ENCODE measurements at places on chromosomes 3 and 15.

DNA sequence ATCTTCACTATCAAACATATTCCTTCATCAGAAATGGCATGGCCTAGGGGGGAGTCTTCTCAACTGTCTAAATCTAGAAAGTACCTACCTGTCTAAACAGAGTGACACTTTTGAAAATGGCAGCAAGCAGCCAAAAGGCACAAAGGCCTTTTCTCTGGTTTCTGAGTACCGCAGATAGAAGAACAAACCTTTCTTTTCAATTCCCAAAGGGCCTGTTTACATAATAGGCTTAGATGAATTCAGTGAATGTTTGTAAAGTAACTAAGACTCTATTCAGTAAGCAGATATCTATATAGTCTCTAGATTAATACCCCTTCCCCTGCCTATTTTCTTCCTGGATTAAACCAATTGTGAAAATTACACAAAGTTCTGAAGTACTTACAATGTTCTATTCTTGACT is 7.1 kb downstream of the MYEF2 start:
- DNase-seq: no peak

DNA sequence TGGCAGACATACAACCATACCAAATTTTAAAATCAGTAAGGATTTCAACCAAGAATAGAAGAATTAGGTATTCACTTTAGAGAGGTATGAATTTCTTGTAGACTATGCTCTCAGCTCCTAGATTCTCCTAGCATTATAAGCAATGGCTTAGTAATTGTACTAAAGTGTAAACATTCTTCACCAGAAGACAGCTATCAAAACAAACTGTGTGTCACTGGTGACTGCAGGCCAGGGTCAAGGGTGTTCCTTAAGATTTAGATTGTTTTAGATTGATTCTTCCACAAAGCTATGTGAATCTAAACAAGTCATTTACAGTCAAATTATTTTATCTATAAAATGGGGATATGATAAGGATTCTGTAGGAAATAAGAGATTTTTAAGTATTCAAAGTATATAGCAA is 23.1 kb upstream of the GP5 start:
- DNase-seq: no peak

DNA sequence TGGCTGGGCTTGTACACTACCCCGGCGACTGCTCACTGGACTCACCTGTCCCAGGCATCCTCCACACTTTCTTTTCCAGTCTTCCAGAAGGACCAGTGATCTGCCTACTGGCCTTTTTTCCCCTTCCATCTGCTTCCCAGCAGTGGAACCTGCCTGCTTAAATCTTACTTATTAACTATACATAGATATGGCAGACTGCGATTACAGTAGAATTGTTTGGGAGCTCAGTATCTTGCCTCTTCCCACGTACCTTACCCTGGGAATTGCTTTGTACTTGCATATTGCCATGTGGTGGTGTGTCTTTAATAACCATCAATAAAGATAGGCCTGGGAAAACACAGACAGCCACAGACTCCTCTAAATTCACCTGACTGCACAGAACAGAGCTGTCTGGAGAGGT is 11.8 kb upstream of the HES1 start:
- no peak for DNase-seq

GRCh38 chr15:97521381-97522285 is 438.9 kb upstream of the ARRDC4 start:
- no peak for DNase-seq

DNA sequence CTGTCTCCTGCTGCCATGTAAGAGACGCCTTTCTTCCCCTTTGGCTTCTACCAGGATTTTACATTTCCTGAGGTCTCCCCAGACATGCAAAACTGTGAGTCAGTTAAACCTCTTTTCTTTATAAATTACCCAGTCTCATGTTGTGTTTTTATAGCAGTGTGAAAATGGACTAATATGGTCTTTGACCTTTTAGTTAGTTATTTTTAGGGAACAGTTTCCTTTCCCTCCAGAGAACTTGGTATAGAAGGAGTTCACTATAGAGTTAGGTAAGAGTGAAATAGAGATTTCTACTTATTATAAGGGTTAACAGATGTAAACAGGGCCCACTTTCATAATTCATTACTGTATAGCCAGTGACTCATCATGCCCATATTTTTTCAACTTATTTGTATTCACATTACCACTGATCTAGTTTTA is 170.9 kb downstream of the UNC13C start:
- no peak for DNase-seq

DNA sequence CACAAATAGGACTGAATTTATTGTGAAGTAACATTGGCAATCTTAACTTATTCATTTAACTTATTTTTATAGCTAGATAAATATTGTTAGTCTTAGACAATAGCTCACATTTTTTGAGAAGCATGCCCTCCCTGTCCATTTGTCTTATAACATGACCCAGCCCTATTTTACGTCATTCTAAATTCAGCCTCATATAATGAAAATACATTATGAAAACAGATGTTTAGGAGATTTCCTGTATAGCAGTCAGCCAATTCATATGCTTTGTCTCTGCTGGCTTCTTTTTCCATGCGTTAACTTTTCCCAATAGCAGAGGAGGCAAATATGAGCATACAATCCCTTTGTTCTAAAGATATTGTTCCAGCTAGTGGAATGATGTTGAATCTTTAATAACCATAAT is 29.3 kb downstream of the CD200 start:
- no peak for DNase-seq

GRCh38 chr3:187334904-187335303 is 33.3 kb upstream of the RTP4 start:
- DNase-seq: no peak

GRCh38 chr3:11953778-11954177 is 50.4 kb upstream of the SYN2 start:
- DNase-seq: no peak

- peak; percentile 63 for DNase-seq
Observed at GRCh38 chr3:30199096-30199759, 407.2 kb upstream of the TGFBR2 start.

DNA sequence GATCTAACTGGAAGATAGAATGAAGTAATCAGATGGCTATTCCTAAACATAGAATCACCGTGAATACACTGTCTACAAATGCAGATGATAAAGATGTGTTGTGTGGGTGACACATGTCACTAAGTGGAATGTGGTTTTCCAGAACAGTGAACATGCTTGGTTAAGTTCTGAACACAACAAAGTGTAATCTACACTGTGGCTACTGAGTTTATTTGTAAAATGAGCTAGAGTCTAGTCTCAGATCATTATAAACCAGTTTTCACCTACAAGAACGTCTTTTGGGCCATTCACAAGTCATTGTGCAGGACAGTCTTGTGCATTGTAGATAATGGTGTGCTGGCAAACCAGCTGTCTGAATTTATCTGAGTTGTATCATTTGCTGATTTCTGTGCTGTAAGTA is 35.3 kb downstream of the OXNAD1 start:
- no peak for DNase-seq

- DNase-seq: no peak
Observed at GRCh38 chr3:134675726-134676256, 25.0 kb upstream of the KY start.

DNA sequence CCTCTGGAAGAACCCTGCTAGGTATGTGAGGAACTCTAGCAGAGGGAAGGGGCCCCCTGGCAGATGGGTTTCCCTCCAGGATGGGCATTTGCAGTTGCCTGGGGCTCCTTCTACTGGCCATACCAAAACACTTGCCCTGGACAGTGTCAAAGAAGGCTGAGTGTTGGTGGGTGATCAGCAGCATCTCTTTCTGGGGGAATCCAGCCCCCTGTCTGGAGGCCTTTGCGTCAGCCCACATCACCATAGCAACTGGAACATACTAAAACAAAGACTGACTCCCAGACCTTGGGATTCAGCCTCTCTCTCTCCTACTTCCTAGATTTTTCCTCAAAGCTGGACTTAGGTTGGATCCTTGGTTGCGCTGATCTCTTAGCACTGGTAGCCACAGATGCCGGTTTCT is 8.1 kb downstream of the CEMIP start:
- DNase-seq: no peak

- no peak for DNase-seq
Observed at GRCh38 chr3:10251006-10251405, 2.7 kb downstream of the TATDN2 start.

- DNase-seq: no peak
Observed at GRCh38 chr15:23797747-23798446, 110.8 kb upstream of the NDN start.

GRCh38 chr3:101084404-101084803 is 91.2 kb upstream of the ABI3BP start:
- no peak for DNase-seq

DNA sequence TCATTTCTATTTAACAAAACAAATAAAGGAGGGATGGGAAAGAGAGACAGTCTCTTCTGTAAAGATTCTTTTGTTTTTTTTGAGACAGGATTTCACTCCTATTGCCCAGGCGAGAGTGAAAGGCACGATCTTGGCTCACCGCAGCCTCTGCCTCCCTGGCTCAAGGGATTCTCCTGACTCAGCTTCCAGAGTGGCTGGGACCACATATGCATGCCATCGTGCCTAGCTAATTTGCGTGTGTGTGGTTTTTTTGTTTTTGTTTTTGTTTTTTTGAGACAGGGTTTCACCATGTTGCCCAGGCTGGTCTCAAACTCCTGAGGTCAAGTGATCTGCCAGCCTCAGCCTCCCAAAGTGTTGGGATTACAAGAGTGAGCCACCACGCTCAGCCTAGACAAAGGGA is 23.3 kb downstream of the STAG1 start:
- no peak for DNase-seq

GRCh38 chr15:62515696-62516395 is 350.8 kb upstream of the C2CD4B start:
- no peak for DNase-seq

DNA sequence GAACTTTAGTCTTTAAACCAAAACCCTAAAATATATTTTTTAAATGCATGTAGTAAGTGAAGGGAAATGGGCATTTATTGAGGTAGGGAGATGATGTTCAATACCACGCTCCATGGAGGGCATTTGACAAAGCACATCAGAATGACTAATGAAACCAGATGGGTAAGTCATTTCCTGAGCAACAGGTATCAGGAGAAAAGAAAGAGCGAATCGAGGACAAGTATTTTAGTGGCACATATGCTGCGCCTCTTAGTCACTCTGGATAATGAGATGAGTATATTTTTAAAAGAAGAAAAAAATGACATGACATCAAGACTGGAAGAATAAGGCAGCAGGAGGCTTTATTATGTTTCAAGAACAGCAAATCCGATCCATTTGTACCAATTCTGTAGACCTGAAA is 129.0 kb upstream of the ARHGEF3 start:
- DNase-seq: no peak

DNA sequence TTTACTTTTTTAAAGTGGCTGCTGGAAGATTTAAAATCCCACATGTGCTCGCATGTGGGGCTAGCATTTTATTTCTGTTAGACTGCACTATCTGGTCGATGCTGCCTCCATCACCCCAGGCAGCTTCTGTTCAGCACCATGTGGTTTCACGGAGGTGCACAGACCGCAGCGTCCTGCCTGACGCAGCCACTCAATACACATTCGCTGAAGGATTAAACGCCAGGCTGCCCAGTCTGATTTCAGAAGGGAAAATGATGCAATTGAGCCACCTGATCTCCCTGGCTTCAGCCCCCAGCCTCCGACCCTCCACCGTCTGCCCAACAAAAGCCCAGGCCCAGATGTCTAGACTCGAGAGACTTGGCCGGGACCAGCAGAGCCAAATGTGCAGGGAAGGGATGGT is 84.5 kb downstream of the MEGF11 start:
- no peak for DNase-seq

DNA sequence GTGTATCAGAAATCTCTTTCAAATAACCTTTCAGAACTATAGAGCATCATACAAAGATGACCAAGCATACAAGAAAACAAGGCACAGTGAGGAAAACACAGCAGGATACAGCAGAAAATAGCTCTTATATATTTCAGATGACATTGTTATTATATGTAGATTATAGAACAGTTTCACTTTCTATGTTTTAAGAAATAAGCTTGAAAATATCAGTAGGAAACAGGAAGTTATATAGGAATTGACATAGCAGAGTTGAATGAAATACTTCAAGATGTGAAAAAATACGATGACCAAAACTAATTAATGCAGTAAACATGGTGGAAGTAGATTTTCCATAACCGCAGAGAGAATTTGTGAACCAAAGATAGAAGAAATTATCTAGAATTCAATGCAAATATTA is 75.2 kb downstream of the LYSMD4 start:
- no peak for DNase-seq

GRCh38 chr15:57190208-57190607 is 186.1 kb upstream of the CGNL1 start:
- no peak for DNase-seq

DNA sequence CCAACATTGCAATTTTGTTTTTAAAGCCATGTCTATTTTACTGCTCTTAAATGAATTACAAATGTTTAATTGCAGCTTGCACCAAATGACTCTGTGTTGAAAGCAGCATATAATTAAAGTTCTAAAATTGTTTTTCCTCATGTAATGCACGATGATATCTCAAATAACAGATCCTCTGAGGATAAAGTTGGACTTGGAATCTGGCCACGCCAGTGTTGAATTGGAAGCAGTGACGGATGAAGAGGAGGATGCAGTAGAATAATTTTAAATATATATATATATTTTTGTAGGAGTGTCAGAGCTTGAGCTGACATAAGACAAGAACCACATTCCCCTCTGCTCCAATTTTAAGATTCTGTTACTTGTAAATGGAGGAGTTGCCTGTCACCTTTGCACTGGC is 406.6 kb upstream of the DPPA4 start:
- DNase-seq: no peak

GRCh38 chr3:31432897-31433678 is 99.6 kb upstream of the STT3B start:
- DNase-seq: no peak

GRCh38 chr3:22241110-22241509 is 490.1 kb upstream of the ZNF385D start:
- DNase-seq: no peak

DNA sequence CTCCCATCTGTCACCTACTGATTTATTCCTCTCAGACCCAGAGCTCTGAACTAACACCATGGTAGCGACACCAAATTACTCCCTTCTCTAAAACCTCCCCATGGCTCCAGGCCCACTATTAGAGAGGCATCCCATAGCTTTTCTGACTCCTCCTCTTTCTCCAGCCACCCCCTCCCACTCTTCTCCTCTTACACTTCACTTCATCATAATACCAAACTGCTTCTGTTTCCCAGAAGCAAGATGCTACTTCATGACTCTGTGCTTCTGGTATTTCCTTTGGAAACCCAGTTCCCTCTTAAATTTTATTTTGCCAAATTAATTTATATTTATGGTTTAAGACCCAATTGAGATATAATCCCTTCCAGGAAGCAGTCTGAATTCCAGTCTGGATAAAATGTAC is 465.1 kb upstream of the PDZRN3 start:
- no peak for DNase-seq

- no peak for DNase-seq
Observed at GRCh38 chr3:97388774-97389173, 375.8 kb upstream of the ARL6 start.

GRCh38 chr3:4426782-4427344 is 40.2 kb downstream of the SUMF1 start:
- no peak for DNase-seq

GRCh38 chr3:147341727-147342126 is 64.6 kb downstream of the ZIC4 start:
- DNase-seq: no peak

All from T-helper 9 cell (primary cell).